ENCODE measurements at places on chromosomes 13 and 19. TPM values are rescaled to one million over a fixed set of nuclear protein-coding genes. Genes with fewer than 3 reads are reported as not detected.

The IZUMO4 gene
- total RNA-seq, result 1.6 TPM

The LENG8 gene
- total RNA-seq, result 143 TPM

The ZNF568 gene
- total RNA-seq, result not detected

The SYCN gene
- total RNA-seq, result not detected

The PALM3 gene
- total RNA-seq, result 25.9 TPM

The CARM1 gene
- total RNA-seq, result 97.9 TPM

The PBX4 gene
- total RNA-seq, result 3.6 TPM

The RDH8 gene
- not detected for total RNA-seq

The KLF12 gene
- total RNA-seq, result 14.7 TPM

The NDUFA3 gene
- 196 TPM for total RNA-seq

The ZNF540 gene
- not detected for total RNA-seq

- no peak for DNase-seq
Observed at GRCh38 chr13:110866491-110867170, 48.2 kb downstream of the ANKRD10 start.

DNA sequence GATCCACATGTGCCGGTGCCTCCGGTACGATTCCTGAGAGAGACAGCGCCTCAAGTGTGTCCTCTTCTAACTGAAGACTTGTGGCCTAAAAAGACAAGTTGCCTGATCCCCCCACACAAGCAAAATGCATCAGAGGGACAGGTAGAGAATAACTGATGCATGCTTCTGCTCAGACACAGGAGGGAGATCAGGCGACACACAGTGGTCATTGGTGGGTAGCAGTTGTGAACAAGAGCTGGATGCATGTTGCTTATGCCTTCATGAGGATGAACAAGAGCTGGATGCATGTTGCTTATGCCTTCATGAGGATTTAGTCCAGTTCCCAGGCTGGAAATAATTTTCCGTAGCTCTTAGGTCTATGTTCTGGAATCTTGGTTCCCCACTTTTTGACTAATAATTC, 505.6 kb downstream of the MYO16 start:
- DNase-seq, result no peak

DNA sequence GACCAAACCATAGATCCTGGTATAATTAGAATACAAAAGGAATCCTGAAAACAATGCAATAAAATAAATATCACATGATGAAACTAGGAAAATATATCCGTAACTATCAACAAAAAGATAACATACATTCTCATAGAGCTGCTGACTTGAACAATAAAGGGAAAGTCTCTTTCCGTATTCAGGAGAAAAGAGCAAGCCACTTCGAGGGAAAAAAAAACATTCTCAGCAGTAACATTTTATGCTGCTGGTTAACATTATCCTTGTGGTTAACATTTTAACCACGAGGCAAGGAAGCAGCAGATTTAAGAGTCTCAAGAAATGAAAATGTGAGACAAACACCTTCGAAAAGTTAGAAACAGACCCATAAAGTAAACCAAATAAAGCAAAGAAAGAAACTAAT, 25.8 kb downstream of the NALCN start:
- DNase-seq, result no peak

- no peak for DNase-seq
Observed at GRCh38 chr13:98241976-98242375, 64.9 kb upstream of the RNF113B start.

DNA sequence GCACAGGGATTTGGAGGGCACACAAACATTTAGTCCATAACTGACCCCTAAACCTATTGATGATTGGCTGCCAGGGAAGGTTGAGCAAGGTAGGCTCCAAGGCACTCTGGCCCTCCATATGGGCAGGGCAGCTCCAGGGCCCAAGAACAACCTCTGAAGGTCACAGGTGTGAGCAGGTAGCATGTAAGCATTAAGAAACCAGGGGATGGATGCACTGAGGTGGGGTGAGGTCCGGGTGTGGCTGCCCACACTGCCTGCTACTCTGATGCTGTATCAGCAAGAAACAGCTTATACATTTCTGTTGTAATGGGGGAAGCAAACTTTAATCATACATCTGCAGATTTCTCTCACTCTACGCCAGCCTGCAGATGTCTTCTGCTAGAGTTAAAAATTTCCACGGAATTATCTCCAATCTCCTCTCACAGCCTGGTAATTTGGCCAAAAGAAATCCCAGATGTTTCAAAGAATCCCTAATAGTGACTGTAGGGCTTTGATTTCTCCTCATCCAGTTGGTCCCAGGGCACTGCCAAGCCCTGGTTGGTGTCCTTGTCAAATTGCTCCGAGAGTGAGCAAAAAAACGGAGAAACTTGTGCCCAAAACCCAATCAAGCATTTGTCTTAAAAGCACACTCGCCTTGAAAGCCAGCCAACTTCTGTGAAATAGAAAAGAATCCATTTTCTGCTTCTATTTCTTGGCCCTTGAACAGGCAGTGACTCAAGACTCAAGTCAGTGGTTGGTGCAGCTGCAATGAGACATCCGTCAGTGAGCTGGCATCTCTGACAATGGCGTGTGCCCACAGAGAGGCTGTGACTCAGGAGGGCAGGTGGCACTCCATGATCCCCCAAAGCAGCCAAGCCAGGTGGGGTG, 72.5 kb upstream of the MRI1 start:
- no peak for DNase-seq

GRCh38 chr19:48629599-48630295, 7.4 kb downstream of the DBP start:
- peak; percentile 62 for DNase-seq

- peak; percentile 81 for DNase-seq
Observed at GRCh38 chr19:42831221-42832019, 48.1 kb downstream of the PSG1 start.

- DNase-seq, result peak; percentile 63
Observed at GRCh38 chr19:58328999-58329398, 2.2 kb downstream of the ZSCAN22 start.

DNA sequence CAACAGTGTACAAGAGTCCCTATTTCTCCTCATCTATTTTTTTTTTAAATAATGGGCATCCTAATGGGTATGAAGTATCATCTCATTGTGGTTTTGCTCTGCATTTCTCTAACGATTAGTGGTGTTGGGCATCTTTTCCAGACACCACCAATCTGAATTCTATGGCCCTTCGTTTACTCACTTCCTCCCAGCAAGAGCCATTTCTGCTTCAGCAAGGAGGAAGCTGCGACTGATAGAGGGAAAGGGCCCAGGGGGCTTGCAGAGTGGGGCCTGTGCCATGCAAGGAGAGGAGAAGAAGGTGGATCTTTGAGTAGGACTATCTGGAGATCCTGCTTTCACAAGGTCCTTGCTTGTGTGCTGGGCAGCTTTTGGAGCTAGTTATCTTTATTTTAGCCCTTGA, 58.0 kb downstream of the USPL1 start:
- no peak for DNase-seq

GRCh38 chr19:34044021-34044420, 128.3 kb upstream of the LSM14A start:
- peak; percentile 79 for DNase-seq

DNA sequence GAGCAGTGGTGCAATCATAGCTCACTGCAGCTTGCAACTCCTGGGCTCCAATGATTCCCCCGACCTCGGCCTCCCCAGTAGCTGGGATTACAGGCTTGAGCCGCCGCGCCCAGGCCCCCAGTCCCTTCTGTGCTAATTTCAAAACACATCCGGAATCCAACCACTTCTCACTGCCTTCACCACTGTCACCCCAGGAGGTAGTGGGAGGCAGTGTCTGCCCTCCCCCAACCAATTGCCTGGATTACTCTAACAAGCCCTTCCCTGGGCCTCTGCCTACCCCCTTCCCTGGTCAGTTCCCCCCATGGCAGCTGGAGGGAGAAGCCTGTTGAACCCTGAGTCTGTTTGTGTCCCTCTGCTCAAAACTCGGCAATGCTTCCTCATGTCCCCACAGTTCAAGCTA, 2.3 kb downstream of the PRAM1 start:
- DNase-seq, result no peak

DNA sequence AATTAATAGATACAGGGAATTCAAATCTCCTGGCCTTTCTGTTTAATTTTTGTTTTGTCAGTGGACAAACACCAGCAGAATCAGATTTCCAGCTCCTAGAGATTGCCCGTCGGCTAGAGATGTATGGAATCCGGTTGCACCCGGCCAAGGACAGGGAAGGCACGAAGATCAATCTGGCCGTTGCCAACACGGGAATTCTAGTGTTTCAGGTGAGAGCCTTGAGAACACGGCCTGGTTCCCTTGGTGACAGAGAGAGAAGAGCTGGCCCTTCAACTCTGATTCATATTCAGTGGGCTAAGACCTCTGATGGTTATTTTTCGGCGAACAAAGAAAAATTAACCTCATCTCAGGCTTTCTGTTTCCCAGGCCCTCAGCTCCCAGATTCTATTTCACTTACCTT, 191.3 kb downstream of the STK24 start:
- DNase-seq, result no peak

DNA sequence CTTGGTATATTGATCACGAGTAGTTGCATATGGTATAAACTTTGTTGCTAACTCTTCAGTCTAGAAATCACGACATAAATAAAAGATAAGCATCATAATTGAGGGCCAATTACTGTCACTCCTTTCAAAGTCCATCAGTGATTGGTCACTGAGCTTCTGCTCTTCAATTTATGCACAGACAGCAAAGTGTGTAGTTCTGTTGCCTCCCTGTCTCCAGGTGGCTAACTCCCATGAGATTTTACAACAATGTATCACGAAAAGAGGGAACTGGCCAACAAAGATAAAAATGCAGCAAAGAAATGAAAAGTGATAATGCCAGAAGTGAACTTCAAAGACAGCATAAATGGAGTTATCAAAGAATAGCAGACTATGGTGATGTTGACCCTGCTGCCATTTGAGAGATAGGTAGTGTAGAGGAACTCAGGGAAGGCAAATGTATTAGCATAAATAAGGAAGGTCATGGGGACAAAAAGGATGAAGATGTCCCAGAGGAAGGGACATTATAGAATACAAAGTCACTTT, 12.7 kb upstream of the TNFSF14 start:
- DNase-seq, result no peak

GRCh38 chr13:73109288-73109899, 50.6 kb downstream of the KLF5 start:
- no peak for DNase-seq

DNA sequence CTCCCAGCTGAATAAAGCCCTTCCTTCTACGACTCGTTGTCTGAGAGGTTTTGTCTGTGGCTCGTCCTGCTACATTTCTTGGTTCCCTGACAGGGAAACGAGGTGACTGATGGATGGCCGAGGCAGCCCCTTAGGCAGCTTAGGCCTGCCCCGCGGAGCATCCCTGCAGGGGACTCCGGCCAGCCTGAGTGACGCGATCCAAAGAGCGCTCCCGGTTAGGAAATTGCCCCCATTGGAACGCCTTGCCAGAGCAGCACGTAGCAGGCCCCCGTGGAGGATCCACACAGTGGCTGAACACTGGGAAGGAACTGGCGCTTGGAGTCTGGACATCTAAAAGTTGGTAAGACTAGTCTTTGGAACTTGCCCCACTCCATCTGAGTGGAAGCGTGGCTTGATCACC, 296.8 kb upstream of the SGCG start:
- no peak for DNase-seq

- DNase-seq, result no peak
Observed at GRCh38 chr13:104779311-104779993, 1713.2 kb upstream of the SLC10A2 start.

DNA sequence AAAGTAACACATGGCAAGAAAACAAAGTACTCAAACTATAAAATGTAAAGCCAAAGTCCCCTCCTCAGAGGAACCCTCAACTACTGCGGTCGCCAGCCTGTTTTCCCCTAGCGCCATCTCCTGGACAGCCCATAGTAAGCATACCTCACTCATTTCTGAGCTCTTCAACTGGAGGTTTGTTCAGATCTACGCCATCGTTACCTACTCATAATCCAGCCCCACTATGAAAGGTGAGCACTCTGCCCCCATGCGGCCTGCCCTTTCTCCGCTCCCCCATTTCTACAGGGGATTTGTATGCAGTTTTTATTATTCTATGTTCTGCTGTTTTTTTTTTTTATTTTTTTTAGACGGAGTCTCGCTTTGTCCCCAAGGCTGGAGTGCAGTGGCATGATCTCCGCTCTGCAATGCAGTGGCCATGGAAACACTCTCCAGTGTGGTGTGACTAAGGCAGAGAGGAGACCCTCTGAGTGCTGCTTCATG, 26.2 kb downstream of the OPA3 start:
- DNase-seq, result peak; percentile 61

DNA sequence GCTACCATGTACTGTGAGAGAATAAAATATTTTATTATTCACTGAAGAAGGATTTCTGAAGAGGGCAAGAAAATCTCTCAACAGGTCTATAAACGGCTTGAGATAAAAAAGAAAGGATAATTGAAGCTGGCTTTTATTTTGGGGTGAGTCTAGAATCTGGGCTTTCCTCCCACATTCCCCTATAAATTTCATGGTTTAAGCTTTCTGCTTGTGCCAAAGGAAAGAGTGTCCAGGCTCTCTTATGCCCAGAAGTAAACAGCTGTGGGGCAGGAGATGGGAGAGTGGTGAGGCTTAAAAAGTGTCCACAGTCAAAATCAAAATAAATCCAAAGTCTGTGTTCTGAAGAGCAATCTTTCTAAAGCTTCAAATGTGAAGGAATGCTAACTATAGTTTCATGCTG, 942.2 kb upstream of the MIR17HG start:
- DNase-seq, result no peak

GRCh38 chr13:72284791-72285190, 417.8 kb upstream of the DACH1 start:
- no peak for DNase-seq

GRCh38 chr13:39777527-39778061, 122.1 kb downstream of the COG6 start:
- DNase-seq, result no peak

DNA sequence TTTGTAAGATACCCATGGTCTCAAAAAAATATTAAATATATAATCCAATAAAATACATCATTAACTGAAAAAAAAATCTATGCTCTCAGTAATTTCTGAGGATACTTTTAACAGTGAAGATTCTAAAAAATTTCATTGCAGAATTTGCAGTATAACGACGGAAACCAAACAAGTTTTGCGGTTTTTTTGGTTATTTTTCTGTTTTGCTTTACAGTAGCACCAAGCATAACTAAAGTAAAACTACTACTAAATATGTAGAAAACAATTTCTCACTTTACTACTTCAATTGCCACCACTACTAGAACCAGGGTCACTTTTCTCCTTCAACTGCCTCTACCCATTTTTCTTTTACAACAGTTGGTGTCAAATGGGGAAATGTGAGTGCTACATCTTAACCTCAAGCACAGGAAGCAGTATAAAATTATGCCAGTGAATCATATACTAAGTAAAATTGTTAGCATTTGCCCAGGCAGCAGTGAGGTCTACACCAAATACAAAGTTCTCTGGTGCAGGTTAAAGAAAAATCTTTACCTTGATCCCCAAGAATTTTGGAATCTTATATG, 24.1 kb downstream of the MICU2 start:
- no peak for DNase-seq

DNA sequence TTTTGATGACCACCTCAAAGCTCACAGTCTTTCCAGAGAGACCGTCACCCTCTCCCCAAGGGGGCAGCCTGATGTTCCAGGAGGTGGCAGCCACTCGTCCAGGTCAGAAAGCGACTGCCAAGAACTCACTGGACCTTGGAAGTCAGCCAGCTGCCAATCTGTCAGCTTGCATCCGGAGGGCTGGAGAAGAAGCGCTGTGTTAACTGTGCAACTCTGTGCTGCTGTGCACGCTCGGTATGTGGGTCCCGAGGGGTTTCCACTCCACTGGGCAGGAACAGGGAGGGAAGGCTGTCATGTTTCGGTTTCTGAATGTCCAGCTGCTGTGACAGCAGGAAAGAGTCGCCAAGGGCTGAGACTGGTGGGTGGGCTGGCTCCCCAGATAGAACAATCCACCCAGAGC, 89.2 kb downstream of the CACNA1A start:
- no peak for DNase-seq

GRCh38 chr19:33778089-33778791, 18.4 kb upstream of the KCTD15 start:
- peak; percentile 70 for DNase-seq

Measured in Caco-2 (cell line).